CD4-positive, alpha-beta T cell treated with Interleukin-12 subunit alpha and Interleukin-12 subunit beta, for 1 hour (primary cell): ENCODE measurements at places on chromosomes 2 and 18.
A peak's percentile ranks its signal among the peaks of the same experiment; 100 is the strongest.

DNA sequence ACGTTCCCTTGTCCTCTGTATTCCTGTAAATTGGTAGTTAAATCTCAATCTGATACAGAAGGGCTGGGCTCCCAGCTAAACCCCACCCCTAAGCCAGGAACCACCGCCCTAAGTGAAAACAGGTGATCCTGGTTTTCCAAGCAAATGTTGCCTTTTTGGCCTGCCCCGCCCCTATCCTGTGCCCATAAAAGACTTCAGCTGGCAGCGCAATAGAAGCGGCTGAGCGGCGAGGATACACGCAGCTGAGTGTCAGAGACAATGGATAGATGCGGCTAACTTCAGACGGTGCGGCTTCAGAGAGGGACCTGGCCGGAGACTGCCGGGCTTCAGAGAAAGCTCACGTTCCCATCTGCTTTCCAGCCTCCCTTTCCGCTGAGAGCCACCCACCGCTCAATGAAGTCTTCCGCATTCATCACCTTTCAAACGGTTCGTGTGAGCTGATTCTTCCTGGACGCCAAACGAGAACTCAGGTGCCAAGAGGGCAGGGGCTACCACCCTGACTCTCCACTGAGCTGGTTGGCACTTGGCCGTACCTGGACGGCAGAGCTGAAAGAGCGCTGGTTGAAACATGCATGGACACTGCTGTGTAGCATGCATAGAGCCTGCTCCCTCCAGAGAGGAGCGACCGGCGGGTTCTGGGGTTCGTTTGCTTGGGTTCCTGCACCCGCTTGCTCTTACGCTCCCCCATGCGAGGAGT is 49.5 kb upstream of the POLE4 start:
- DNase-seq = no peak

DNA sequence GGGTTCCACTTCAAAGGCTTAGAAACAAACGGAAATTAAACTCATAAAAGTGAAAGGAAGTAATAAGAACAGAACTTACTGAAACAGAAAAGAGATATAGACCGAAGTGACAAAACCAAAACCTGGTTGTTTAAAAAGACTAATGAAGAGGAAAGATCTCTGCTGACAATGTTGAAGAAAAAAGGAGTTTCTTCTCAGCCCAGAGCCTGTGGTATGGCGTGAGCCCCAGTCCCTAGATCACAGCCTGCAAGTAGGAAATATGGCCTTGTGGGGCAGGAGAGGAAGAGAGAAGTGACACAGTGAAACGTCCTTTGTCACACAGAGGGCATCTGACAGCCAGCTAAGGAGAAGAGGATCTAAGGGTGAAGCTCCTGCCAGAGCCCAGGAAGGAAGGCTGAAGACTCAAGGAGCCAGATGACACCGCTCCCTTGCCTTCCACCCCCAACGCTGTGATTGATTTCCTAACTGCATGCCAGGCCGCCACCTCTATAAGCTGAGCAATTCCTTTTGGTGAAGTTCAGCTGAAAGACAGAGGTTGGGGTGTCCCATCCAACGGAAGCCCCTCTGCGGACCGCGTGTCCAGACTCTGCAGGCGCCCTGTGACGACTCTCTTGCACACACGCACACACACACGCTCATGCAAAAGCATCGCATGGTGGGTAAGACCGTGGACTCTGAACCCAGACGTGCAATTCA is 141.1 kb downstream of the HDAC4 start:
- DNase-seq = peak; percentile 31

DNA sequence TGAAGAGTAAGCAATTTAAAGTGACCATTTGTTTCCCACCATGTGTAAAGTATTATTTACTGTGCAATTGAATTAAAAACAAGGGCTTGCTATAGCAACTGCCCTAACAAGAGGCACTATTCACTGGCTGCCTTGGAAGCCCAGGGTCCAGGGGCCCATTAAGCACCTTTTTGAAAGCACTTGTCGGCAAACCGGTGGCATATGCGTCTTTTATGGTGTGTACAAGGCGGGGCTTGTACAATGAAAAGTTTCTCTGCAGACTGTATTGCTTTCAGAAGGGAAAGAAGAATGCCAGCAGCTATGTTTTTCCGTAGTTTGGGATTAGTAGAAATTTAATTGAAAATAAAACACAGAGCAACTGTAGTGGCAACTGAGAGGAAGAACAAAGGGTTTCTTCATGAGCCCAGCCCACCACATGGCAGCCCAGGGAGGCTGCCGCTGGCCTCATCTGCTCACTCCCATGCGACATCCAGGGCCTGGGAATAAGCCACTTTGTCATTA is 279.5 kb upstream of the PARD3B start:
- no peak for DNase-seq

DNA sequence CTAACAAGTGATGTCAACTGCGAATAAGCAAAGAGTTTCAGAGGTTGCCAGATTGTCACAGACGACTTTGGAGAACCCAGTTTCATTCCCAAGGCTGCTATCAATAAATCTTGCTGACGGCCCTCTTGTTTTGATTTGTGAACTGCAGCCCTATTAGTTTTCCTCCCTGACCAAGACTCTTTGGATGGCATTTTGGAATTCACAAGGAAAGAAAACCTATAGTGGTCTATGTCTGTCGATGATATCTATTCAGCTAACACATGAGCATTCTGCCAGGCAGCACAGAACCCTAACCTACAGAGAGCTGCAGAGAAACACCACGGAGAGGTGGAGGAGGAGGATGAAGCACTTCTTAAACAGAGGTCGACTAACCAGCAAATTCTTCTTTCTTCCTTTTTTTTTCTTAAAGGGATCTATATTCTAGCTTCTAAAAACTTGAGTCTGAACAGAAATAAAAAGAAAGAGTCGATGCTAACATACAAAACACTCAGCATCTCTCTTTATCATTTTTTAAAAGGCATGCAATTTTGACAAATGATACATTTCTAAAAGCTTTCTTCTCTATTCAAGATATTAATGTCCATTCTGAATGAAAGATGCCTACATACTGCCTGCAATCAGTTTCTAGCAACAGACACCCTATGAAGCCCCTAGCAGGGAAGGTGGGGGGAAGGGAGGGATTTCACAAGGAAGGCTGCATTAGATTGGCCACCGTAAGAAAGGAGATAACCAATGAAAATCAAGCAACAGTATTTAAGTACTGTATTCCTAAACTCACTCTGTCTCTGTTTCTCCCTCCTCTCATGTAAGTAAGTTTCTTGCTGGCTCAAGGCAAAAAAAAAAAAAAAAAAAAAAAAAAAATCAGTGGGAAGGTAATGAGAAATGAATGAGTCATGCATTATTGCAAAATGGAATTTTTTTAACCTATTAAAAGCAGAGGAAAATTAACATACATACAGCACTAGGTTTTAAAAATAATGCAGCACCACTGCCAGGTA is 83.0 kb upstream of the CHRNA1 start:
- DNase-seq = peak; percentile 32

- peak; percentile 42 for DNase-seq
Observed at GRCh38 chr2:50492477-50492851, 539.5 kb downstream of the NRXN1 start.

GRCh38 chr2:23713351-23713750 is 213.6 kb downstream of the ATAD2B start:
- no peak for DNase-seq

DNA sequence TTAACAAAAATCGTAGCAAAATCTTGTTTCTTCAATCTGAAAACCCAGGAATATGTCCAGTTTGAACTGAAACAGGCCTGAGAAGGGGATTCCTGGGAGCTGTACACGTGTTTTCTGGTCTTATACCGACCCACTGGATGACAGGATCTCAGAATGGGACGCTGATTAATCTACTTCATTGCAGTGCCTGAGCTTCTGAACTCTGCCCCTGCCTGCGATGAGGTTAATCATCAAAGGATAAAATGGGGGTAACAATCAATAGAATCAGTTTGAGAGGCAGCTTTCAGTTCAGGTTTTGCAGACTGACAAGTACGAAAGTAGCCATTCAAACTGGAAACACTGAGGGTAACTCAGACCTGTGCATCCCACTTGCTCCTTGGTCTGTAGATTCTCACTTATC is 273.9 kb upstream of the REV1 start:
- DNase-seq = no peak

GRCh38 chr2:43225788-43226557 is 433 bp downstream of the ZFP36L2 start:
- peak; percentile 81 for DNase-seq

GRCh38 chr18:6621437-6621836 is 108.1 kb upstream of the ARHGAP28 start:
- DNase-seq = no peak

DNA sequence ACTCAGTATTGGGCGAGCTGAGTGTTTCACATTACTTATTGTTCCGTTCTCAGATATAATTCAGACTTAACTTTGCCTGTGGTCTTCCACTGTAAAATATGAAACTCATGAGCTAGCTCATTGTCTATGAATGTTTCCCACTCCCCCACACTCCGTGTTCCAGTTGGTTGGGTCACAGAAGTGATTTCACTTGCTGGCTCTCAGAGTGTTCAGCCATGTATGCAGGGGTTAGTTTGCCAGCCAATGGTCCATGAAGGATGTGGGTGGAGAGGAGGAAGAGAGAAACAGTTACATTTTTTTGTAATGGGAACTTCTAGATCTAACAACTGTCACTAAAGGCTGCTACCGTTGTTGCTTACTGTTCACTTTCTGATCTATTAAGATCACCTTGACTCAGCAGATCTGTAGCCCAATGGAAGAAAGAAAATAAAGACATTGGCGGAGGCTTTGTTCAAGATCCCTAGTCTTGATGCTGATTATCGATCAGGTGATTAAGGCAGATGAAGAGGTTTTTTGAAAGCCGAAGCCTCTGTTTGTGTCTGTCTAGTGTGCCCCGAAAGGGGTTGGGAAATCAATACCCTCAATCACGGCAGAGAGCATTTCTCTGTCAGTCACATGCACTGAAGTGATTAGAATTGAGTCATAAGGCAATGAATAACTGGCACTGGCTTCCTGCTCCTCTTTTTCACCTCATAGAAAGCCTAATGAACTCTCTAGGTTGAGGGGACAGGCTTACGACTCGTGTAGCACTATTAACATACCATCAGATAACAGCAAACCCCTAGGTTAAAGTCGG is 279.7 kb upstream of the FIGN start:
- DNase-seq = no peak
